ENCODE measurements at places on chromosomes 3 and 15.
A peak's percentile ranks its signal among the peaks of the same experiment; 100 is the strongest.

GRCh38 chr3:156739976-156740375, 65.6 kb downstream of the TIPARP start:
- DNase-seq, result no peak

DNA sequence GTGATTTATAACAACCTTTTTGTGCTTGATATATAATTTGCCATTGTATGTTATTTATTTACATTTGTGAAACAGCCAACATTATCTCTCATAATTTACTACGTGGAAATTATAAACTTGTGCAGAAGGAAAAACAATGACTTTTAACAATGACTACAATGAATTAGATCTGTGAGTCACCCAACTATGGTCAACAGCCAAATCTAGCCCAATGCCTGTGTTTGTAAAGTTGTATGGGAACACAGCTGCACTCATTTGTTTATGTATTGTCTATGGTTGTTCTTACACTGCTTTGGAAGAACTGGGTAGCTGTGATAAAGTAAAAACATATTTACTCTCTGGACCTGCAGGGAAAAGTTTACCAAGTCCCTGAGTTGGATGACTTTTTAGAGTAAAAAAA, 110.4 kb downstream of the OTOL1 start:
- no peak for DNase-seq

DNA sequence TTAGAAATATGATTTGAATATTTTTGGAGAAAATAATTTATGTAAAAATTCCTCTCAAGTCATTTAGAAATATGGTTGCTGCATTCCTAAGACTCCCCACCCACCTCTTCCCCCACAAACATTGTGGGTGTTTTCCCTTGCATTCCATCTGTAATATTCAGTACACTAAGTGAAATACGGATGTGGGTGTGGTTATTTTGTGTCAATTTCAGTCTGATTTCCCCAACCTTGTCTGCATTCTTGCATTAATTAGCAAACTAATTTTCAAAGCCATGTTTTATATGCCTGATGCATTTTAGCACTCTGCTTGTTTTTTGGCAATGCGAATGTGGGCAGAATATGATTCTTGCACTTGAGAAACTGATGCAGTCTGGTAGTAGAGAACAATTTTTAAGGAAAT, 408.3 kb upstream of the RGMA start:
- DNase-seq, result no peak

- peak; percentile 83 for DNase-seq
Measured at GRCh38 chr3:5197470-5198312, 10.2 kb downstream of the EDEM1 start.

- no peak for DNase-seq
Measured at GRCh38 chr3:139227827-139228226, 116.0 kb upstream of the MRPS22 start.

- DNase-seq, result no peak
Measured at GRCh38 chr3:105459566-105460290, 93.0 kb downstream of the ALCAM start.

GRCh38 chr3:69594286-69594685, 145.0 kb upstream of the MITF start:
- no peak for DNase-seq

- no peak for DNase-seq
Measured at GRCh38 chr3:55692295-55692956, 205.3 kb upstream of the WNT5A start.

- peak; percentile 70 for DNase-seq
Measured at GRCh38 chr15:98311566-98312188, 336.7 kb upstream of the IGF1R start.

- DNase-seq, result no peak
Measured at GRCh38 chr3:99388780-99389179, 249.6 kb upstream of the COL8A1 start.

DNA sequence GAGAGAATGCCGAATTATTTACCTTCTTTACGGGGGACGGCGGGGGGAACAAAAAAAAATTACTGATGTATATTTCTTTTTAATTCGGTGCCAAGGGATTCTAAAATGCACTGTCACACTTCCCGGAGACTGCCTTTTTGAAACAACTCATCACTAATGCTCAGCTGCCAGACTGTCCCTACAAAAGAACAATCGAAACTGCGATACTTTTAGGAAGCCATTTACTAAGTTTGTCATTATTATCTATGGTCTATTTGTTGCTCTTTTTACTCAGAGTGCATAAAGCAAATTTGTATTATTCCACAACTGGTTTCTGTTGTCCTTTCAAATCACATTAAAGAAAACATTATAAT, 60.8 kb downstream of the TM4SF4 start:
- no peak for DNase-seq

GRCh38 chr3:8450618-8451017, 51.0 kb upstream of the LMCD1 start:
- no peak for DNase-seq

DNA sequence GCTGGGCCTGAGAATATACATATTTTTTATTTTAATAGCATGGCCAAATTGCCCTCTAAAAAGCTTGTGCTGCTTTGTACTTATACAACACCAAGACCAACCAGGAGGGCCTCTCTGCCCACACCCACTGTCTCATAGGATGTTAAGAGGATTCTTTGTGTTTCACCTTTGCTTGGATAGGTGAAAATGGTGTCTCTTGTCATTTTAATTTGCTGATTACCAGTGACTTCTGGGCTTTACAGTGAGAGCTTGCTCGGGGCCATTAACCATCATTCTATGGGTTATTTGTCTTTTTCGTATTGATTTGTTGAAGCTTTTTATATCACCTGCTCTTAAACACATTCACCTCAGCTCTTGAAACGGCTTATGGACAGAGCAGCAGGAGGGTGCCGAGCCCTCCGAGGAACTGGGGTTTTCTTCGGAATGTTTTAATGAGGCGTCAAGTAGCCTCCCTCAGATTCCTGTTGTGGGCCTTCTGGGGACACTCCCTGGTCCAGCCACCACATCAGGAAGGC, 10.5 kb downstream of the PTH1R start:
- DNase-seq, result no peak

DNA sequence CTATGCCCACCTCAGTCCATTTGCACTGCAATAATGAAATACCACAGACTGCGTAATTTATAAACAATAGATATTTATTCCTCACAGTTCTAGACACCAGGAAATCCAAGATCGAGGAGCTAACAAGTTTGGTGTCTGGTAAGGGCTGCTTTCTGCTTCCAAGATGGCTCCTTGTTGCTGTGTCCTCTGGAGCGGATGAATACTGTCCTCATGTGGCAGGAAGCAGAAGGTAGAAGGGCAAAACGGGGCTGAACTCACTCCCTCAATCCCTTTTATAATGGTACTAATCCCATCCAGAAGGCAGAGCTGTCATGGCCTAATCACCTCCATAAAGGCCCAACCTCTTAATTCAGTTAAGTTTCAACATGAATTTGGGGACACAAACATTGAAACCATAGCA, 75.3 kb downstream of the P2RY1 start:
- DNase-seq, result no peak

DNA sequence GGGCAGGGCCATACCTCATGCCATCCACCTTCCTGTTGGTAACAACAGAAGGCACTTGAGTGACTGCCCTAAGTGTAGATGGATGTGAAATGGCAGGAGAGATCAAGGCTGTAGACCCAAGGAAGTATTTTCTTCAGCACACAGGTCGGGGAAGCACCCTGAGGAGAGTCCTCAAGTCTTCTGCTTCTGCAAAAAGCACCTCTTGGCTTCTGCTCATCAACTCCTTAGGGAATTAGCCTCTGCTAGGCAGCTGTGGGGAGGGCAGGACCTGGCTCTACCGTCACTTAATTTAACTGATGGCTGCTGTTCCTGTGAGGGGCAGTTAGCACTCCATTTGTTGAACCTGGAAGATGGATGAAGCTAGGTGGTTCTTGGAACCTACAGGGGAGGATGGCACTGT, 6.9 kb upstream of the CACNA2D2 start:
- DNase-seq, result no peak

GRCh38 chr15:101037090-101037830, 118.1 kb downstream of the LRRK1 start:
- no peak for DNase-seq

DNA sequence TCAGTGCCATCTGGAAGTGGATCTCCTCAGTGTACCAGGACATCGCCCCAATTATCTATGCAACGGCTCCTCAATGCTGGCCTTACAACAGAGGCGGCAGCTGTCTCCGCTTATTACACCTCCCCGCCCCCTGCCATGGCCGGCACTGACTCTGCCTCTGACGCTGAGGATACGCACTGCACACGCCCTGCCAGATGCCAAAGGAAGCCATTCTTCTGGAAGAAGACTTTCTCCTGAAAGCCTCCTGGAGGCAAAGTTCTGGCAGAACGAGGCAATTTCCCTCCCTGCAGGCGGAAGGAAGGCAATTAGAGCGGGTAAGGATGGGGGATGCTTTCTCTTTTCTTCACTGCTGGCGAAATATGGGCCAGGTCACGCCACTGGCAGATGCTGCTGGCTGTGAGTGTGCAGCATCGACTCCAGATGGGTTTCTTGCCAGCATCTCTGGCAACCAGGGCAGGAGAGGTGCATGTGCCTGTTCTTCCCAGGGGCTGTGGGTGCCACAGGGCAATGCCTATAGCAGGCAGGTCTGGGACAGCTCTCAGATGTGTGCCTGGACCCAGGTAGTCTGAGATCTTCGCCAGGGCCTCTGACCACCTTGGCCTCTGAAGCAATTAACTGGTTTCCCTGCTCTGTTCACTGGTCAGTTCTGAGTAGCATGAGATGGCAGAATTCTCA, 62.2 kb upstream of the MRPS22 start:
- no peak for DNase-seq

DNA sequence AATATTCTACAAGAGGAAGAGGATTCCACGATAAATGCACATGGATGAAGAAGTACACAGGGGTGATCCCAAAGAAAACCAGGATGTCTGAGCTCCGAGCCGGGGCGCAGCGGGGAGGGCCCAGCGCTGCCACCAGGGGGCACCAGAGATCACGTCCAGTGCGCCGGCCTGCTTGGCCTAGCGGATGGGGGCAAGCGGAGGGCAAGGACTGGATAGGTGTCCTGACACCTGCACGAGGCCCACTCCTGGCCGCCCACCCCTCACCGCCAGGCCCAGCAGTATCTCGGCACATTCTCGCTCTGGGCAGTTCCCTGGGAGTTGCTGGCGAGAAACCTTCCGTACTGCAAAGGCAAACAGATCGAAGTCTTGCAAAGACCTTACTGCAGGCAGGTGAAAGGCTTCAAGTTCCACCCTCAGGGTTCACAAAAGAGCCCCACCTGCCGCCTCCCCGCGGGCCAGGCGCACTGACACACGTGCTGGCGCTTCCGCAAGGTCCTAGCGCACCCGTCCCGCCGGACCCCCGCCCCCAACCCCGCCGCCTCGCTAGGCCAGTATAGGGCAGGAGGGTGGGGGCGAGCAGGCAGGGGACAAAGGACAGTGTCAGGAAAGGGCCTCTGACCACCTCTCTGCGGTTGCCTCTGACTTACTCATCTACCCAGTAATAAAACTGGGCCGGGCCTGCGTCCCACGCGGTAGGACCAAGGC, 3.3 kb downstream of the ANKRD63 start:
- peak; percentile 62 for DNase-seq

- no peak for DNase-seq
Measured at GRCh38 chr3:118512301-118512700, 522.3 kb downstream of the IGSF11 start.

GRCh38 chr3:154144825-154145465, 23.8 kb downstream of the ARHGEF26 start:
- DNase-seq, result no peak

- DNase-seq, result no peak
Measured at GRCh38 chr3:171748064-171748924, 62.0 kb downstream of the PLD1 start.

DNA sequence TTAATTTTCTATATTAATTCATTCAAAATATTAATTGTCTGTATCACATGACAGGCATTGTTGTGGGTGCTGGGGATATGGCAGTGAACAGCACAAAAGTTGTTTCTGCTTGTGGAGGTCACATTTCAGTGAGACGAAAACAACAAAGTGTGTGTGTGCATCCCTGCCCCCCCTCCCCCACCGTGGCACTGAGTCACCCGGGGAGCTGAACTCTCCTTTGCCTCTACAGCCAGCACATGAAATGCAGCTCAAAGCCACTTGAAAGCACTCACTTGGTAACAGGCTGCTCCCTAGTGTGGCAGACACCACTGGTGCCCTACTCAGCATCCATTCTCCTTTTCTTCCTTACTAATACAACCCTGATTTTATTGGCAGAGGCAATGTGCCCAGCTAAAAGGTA, 16.9 kb upstream of the SCAMP5 start:
- DNase-seq, result peak; percentile 62

DNA sequence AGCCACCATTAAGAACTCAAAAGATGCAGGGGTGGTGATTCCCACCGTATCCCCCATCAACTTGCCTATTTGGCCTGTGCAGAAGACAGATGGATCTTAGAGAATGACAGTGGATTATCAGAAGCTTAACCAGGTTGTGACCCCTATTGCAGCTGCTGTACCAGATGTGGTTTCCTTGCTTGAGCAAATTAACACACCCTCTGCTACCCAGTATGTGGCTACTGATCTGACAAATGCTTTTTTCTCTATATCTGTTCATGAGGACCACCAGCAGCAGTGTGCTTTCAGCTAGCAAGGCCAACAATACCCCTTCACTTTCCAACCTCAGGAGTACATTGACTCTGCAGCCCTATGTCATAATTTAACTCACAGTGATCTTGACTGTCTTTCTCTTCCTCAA, 8.6 kb upstream of the MCF2L2 start:
- peak; percentile 67 for DNase-seq

DNA sequence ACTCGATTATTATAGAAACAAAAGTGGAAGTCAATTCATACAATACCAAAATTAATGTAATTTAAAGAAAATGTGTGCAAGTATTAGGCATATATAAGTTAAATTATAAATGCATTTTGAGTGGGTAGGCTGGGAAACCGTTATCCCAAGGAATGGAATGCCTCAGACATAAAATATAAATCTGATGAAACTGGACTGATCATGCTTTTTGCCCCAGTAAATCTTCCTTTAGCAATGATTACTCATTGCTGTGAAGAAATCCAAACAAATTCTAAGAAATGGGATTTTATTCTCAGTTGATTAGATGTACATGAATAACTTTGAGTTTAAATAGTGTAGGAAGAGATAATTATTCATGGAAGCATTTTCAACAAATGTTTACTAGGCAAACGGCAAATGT, 185.5 kb upstream of the KCNMB2 start:
- no peak for DNase-seq

DNA sequence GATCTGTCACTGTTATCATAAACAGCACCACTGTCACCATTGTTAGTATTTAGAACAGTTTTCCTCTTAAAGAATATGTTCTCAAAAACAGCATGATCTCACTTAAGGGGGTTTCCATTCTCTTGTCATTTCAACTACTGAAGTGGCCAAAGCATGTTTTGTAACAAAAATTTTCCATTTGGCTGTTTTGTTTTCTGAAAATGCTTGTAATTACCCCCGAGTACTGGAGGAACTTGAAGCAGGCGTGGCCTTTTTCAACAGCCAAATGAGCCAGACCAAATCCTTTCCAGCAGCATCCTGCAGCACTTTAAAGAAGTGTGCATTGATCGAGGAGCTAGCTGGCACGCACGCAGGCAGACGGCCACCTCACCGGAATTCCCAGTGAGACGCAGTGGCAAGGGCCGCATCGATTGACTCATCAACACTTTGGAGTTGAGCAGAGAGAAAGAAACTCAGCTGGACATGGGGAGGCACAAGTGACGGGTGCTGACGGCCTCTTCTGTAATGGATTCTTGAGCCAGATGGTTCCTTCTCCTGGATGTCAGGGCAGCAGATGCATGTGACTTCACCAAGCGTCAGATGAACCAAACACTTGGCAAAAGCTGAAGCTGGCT, 234.3 kb upstream of the IGF1R start:
- no peak for DNase-seq
